ENCODE measurements at places on chromosomes 3 and 15.

GRCh38 chr3:158801201-158801600, 653 bp upstream of the MFSD1 start:
- DNase-seq, result no peak

DNA sequence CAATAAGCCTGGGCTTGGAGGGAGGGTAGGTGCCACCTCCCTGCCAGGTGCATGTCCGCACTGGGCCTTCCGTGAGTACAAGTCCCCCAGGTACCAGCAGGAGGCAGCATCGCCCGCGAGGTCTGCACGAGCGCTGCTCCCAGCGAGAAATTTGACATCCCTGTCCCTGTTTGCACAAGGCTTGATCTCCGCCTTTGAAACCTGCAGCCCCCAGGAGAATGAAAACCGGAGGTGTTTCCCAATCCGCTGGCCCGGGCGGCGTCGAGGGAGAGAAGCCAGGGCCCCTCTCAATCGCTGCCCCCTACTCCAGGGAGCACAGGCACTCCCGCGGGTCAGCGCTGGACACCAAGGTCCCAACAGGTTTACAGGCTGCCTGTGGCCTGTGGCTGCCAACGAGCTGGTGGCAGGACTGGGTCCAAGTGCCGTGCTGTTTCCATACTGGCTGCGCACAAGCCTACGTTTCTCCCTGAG, 961 bp downstream of the HAPLN3 start:
- DNase-seq, result peak; percentile 90

GRCh38 chr3:149339931-149340309, 6.5 kb upstream of the TM4SF18 start:
- DNase-seq, result no peak

DNA sequence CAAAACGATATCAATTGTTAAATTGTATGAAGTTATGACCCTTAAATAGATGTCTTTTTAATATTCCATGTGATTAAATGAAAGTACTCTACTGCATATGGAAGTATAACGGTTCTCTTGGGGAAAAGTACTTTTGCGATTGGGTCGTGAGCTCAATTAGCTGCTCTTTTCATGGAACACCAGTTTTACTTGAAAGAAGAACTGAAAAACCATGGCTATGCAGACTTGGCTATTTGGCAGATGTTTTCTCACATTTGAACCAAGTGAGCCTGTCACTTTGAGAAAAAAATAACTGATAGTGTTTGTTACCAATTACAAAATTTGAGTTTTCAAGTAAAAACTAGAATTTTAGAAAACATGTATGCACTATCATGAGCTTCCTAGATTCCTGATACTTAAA, 5.9 kb upstream of the INAFM2 start:
- no peak for DNase-seq

GRCh38 chr3:38552364-38552763, 56.2 kb downstream of the EXOG start:
- no peak for DNase-seq

- DNase-seq, result no peak
Observed at GRCh38 chr3:171487382-171487781, 27.2 kb upstream of the TNIK start.

DNA sequence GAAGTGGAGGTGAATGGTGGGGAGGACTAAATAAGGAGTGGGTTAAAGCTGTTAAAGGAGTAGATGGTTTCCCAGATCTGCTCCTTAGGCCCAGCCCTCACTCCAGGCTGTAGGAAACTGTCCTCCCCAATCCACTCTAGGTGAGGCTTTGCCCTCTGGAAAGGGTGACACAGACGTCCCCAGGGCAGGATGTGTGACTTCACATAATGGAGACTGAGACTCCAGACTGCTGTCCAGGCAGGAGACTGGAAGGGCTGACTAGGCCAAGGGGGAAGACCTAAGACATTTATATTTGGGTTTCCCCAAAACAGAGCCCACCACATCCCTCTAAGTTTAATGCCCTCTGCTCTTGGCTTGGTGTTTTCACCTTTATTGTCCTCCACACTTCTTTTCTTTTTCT, 488.5 kb downstream of the SHQ1 start:
- no peak for DNase-seq

- DNase-seq, result no peak
Observed at GRCh38 chr3:9754678-9755077, 4.9 kb downstream of the OGG1 start.

- no peak for DNase-seq
Observed at GRCh38 chr3:56629451-56629850, 53.6 kb downstream of the TASOR start.

DNA sequence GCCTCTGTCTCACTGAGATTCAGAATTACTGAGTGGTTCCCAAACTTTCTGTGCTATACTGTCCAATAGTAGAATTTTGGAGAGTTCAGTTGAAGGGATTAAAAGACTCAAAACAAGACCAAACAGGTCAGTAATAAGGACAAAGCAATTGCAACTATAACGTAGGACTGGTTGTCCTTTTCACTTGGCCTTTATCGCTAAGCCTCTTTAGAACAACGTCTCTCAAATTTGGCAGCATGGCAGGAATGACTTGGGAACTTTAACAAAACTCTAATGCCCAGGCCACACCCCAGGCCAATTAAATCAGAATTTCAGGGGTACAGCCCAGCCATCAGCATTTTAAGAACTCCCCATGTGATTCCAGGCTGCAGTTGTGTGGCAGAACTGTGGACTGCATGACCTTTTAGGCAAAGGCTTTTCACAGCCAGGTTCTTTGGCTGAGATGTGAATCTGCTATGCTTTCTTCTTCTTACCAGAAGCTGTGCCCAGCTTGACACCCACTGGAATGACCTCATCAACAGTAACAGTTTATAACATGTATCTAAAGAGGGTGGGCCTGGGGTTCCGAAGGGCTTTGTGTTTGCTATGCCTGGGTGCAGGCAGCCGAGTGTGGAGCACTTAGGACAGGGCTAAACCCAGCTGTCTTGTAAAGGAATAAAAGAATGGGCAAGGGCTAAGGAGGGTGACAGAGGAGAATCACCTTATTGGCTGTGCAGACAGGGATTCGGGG, 226.2 kb upstream of the PRICKLE2 start:
- no peak for DNase-seq

DNA sequence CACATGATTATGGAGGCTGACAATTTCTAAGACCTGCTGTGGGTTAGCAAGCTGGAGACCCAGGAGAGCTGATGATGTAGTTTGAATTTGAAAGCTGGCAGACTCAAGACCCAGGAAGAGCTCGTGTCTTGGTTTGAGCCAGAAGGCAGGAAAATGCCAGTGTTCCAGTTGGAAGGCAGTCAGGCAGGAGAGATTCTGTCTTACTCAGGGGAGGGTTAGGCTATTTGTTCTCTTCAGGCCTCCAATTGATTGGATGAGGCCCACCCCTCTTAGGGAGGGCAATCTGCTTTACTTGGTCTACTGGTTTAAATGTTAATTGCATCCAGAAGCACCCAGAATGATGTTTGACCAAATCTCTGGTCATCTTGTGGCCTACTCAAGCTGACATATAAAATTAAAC, 40.4 kb upstream of the IGF2BP2 start:
- no peak for DNase-seq

GRCh38 chr15:88023914-88024313, 232.6 kb downstream of the NTRK3 start:
- no peak for DNase-seq

DNA sequence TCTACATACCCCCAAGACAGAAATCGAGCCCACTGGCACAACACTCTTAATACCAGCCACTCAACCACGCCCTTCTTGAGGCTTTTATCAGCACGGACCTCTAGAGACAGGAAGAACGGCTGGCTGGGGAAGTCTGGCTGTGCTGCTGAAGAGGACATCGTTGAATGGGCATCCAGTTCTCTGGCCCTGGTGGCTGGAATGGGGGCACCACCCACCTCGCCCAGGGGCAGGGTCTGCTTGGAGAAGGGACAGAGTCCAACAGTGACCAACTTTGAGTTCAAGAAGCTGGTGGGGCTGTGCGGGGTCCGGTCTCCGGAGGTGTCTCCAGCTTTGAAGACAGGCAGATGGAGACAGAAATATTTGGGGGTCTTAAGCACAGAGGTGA, 77.5 kb downstream of the ATP10A start:
- DNase-seq, result no peak

GRCh38 chr3:126549861-126550487, 8.8 kb downstream of the C3orf22 start:
- DNase-seq, result no peak

DNA sequence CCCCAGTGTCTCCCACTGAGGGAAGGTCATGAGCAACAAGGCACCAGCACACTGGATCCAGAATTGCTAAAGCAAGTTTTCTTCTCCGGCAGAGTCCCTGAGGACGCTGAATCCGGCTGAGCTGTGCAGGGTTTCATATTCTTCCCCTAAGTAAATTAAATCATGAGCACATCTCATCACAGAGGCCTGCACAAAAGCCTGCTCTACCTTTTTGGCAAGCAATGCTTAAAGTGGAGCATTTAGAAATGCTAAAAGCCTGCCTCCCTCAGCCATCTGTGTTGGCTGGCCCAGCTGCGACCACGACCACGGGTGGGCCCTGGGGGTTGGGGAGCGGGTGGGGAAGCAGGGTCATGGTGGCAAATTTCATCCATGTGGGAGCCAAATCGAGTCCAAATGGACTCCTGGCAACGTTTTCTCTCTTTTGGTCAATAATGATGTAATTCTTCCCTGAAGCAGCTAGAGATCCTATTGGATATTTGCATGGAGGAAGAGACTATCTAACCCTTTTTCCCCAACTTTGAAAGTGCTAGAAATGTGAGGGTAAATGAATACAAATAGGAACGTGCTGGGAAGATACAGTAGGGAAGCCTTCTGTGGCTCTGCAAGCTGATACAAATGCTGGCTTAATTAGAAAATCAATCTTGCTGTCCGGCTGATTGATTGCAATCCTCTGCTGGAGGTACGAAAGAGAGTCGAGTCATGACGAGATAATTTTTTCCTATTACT, 532.8 kb upstream of the TBL1XR1 start:
- no peak for DNase-seq

- DNase-seq, result no peak
Observed at GRCh38 chr3:99871231-99872045, 53.8 kb downstream of the CMSS1 start.
